ENCODE measurements at places on chromosomes 1 and 21. TPM values are rescaled to one million over a fixed set of nuclear protein-coding genes. Genes with fewer than 3 reads are reported as not detected.

Gene LCE3E
- total RNA-seq, result not detected

DNA sequence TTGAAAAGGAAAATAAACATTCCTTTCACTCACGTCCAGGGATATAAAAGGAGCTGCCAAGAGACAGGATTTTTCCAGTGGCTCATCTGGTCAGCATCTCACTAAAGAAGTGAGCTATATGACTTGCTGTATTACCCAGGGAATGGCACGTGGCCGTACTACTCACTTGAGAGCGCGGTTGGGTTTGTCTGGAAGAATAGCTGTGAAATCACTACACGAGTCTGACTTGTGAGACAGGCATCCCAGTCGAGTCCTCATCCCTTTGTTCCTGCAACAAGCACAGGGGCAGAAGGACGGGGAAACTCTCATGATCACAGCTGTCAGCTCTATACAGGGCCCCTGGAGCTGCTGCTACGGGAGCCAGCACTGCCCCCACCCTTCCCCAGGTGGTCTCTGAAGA, 17.7 kb downstream of the RGS8 start:
- no peak for DNase-seq
- peaks cover 6% of the 10 kb centered on the region for H3K27me3 ChIP-seq
- no peak overlapping the region for H3K4me3 ChIP-seq
- H3K4me1 ChIP-seq, result no peaks in the 10 kb centered on the region
- no peak overlapping the region for H3K27ac ChIP-seq

DNA sequence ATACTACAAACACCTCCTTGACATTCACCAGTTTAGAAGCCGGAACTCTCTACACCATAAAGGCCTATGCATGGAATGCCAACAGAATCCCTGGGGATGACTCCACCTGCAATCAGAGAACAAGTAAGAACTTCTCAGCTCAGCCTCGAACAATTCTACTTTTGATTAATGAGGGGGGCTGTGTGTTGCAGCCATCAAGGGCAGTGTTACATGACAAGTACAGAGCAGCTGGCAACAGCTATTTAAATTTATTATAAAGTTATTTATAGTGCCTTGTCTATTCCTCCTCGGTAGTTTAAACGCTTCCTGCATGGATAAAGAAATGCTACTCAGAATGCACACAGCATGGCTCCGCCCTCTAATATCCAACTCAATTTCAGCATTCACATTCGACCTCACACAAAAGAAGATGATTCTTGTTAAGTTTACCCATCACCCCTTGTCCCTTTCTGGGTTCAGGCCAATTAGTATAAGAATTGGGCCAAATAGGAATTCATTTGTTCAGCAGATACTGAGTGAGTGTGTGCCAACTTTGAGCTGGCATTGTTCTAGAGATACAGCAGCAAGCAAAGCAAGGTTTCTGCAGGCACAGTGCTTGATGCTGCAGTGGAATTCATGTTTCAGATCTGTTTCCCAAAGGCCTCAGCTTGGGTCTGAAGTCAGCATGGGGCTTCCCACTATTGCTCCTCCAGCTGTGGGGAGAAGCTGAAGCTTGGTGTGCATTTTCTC, 6.4 kb downstream of the FNDC7 start:
- H3K36me3 ChIP-seq, result no peaks in the 10 kb centered on the region

- H3K4me1 ChIP-seq, result peaks cover 35% of the 10 kb centered on the region
- no peak overlapping the region for H3K4me3 ChIP-seq
- DNase-seq, result no peak
Observed at GRCh38 chr21:46094401-46095082, 3.4 kb upstream of the COL6A2 start.
